C1 segment of cervical spinal cord (tissue), 14 donors: ENCODE measurements at places on chromosomes 1 and 21.

GRCh38 chr1:44359234-44359935 is 4.3 kb upstream of the ERI3 start:
- DNase-seq, result no peak

GRCh38 chr21:16427587-16428087 is 697.9 kb downstream of the USP25 start:
- DNase-seq, result no peak

- DNase-seq, result no peak
These were observed 14.7 kb upstream of the IL24 start for GRCh38 chr1:206882555-206882954.

- DNase-seq, result no peak
These were observed 3.4 kb upstream of the ZP4 start for GRCh38 chr1:237894131-237894530.

- DNase-seq, result no peak
These were observed 936 bp downstream of the ZBTB21 start for GRCh38 chr21:42009018-42009830.

- no peak for DNase-seq
These were observed 51.2 kb downstream of the SLC9C2 start for GRCh38 chr1:173551699-173552098.

- DNase-seq, result no peak
These were observed 256.3 kb upstream of the DUSP10 start for GRCh38 chr1:221998186-221998612.

DNA sequence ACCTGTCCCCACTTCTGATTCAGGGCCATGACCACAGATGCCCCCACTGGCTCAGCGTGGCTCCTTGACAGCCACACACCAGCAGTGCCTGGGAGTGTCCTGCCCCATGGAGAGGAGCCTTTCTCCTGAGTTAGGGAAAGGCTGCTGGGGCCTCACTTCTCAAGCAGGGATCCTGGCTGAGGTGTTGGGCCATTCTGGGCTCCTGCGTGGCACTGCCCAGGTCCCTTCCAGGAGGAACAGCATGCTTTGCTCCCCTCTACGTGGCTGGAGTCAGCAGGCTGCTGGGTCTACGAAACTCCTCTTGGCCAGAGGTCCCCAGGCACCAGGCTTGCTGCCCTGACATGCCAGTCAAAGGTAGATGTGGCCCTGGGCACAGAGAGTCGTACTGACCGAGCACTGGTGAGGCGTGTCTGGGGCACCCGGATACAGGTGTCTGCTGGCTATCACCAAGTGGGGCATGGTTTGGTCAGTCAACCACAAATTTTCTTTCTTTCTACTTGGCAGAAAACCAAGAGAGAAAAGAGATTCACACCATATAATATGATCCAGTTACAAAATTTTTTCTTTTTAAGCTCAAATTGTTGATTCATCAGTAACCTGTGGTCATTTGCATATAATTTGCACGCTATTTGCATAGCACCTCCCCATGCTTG is 4.1 kb downstream of the ADORA1 start:
- no peak for DNase-seq

- DNase-seq, result no peak
These were observed 81.3 kb downstream of the OMA1 start for GRCh38 chr1:58465176-58465575.

GRCh38 chr21:41847066-41847804 is 31.9 kb downstream of the PRDM15 start:
- DNase-seq, result no peak

DNA sequence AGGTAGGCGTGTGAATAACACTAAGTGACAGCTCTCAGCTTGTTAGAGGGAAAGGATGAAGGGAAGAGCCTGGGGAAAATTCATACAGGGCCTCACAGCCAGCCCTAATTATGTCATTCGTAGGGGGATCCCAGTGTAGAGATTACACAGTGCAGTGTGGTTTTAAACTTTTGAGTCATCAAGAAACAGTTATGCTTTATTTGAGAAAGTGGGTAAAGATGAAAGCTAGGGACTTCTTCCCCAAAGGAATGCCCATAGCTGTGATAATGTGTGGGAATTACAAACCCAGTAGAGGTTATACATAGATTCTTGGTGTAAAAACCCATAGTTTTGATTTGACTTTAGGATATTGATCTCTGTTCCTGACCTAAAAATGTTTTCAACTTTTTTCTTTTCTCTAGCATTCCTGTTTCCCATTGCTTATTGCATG is 1.9 kb downstream of the TTF2 start:
- DNase-seq, result no peak

DNA sequence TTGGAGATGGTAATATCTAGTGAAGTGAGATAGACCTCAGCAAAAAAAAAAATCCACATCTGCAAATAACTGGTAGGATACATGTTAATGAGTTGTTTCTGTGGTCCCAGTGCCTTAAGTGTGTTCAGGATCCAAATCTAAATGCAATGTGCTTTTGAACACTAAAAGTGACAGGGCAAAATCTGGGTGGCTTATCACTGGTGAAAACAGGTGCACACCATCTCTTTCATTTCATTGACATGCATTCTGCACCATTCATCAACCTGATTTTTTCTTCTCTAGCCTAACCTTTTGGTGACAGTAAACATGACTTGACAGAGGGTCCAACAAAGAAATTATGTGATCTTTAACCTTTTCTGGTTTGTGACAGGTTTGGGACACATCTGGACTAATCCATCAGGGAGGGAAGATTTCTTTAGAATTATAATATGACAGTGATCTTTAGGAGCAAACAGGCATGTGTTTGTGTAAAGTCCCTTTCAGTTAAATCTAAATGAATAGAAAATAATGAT is 201.6 kb upstream of the NEGR1 start:
- DNase-seq, result no peak
